ELR (cell line): ENCODE measurements at places on chromosomes 1 and 21.
A peak's percentile ranks its signal among the peaks of the same experiment; 100 is the strongest.

DNA sequence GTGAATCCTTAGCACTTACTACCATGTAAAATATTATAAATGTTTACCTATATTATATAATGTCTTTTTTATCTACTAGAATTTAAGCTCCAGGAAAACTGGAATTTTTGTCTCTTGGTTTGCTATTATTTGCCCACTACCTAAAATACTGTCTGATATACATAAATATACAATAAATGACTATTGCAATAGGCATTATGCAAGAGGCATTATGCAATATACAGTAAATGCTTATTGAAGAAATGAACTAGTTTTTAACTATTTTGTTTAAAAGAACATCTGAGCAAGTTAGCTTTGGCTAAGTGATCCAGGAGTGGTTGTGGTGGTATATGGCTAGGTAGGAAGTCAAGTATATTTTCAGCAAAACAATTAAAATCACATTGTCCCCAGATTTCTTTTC is 640.2 kb upstream of the PKN2 start:
- no peak for DNase-seq

DNA sequence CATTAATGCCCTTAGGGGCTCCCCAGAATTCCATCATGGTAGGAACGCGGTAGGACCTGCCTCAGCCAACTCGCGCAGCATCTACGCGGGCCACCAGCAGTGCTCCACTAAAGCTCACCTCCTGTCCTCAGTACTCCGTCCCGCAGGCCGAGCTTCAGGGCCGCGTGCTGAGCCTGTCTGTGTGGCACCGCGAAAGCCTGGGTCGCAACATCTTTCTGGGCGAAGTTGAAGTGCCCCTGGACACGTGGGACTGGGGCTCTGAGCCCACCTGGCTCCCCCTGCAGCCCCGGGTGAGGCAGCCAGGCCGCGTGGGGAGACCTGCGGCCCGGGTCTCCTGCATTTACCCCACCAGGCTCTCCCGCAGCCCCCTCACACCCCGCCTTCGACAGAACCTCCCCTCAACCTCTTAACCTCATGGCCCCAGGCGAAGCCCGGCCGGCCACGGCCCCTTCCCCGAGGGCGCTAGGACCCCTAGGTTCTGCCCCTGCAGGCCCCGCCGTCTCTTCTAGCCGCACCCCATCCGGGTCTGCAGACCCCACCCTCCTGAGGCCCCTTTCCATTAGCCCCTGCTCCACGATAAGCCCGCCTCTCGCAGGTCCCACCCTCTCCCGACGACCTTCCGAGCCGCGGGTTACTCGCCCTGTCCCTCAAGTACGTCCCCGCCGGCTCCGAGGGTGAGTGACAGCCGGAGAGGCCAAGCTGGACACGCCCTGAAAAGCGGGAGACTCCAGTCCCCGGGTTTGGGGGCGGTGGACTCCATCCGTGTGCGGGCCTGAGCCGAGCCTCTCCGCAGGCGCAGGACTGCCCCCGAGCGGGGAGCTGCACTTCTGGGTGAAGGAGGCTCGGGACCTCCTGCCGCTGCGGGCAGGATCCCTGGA is 9.1 kb downstream of the SYTL1 start:
- no peak for DNase-seq

DNA sequence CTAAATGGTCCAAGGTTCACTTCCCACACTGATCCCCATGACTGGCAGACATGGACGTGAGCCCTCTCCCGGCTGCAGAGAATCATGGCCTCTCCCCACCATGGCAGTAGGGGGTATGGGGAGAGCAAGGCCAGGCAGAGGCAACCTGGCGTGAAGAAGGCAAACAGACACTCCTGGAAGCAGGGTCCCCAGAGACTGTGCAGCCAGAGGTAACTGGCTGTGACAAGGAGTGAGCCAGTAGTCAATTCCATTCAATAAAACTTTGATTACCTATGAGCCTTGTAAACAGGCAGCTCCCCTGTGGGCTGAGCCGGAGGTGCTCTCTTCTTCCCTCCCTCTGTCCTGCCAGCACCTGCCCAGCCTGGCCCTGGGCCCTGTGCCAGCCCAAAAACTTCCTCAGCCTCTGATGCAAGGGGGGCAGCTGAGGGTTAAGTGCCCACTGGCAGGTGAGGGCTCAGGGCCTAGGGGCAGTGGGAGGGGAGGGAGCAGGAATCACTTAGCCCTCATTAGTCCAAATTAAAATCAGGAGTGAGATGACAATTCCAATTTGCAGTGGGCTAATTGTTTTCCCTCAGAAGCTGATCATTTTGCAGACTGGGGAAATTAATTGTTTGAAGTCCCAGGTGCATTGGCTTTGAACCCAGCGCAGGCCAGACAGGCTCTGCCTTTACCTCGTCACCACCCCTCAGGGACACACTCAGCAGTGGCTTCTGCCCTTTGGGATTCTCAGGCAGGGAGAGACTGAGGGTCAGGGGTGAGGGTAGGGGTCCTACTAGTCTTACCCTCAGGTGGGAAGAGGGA is 35.6 kb downstream of the LRRN2 start:
- no peak for DNase-seq

DNA sequence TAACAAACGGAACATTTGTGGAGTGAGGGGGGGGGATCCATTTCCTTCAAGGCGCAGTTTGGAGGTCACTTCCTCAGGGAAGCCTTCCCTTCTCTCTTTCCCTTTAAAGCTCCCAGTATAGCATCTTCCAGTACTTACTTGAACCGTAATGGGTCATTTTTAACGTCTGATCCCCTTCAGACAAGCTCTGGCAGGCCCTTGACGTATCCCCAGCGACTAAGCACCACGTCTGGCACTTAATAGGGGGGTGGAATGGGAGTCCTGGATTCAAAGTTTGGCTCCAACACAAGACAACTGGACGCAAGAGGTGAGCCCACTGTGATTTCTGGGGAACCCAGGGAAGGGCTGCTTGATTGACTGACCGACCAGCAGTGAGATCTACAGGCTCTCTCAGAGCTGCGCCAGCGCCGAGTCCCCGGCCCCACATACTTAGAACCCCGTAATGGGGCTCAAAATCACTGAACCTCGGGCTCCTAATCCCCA is 441 bp downstream of the YARS1 start:
- DNase-seq, result peak; percentile 47

GRCh38 chr1:117842408-117843170 is 86.8 kb downstream of the GDAP2 start:
- peak; percentile 35 for DNase-seq

- DNase-seq, result no peak
Measured at GRCh38 chr21:43965911-43966585, 46.1 kb upstream of the TRAPPC10 start.

- DNase-seq, result no peak
Measured at GRCh38 chr1:85569737-85570404, 10.7 kb upstream of the CCN1 start.

- DNase-seq, result no peak
Measured at GRCh38 chr1:180280617-180281016, 50.6 kb downstream of the LHX4 start.

DNA sequence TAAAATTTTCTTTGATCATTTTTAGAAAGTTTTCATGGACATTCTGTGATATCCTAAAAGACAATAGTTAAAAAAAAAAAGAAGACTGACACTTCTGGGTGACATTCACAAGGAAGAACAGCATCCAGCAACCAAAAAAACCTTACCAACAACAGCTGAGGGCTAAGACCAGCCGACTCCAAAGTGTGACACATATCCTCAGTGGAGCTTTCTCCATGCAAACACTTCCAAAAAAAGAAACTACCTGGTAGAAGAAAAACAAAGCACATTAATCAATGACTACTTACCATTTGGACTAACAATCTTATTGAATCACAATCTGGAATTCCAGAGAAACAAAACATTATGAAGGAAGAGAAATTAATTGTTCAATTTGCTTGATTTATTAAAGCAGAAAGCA is 88.2 kb downstream of the IARS2 start:
- DNase-seq, result no peak

DNA sequence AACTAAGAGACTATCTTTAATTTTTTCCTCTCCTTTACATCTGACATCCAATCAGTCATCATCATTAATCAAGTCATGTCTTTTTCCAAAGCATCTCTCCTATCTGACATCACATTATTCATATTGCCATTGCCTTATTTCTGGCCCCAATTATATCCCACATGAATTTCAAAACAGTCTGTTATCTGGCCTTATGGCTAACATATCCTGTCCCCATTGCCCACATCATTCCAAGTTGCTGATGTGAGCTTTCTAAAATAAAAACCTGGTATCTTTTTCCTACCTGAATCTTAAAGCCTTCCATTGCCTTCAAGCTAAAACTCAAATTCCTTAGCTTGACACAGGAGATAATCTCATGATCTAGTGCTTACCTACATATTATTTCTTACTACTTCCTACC is 283.9 kb downstream of the LRRC40 start:
- DNase-seq, result no peak

- peak; percentile 10 for DNase-seq
Measured at GRCh38 chr21:32886339-32886738, 114.8 kb upstream of the PAXBP1 start.

GRCh38 chr1:33255347-33256220 is 708 bp upstream of the ZNF362 start:
- peak; percentile 51 for DNase-seq

DNA sequence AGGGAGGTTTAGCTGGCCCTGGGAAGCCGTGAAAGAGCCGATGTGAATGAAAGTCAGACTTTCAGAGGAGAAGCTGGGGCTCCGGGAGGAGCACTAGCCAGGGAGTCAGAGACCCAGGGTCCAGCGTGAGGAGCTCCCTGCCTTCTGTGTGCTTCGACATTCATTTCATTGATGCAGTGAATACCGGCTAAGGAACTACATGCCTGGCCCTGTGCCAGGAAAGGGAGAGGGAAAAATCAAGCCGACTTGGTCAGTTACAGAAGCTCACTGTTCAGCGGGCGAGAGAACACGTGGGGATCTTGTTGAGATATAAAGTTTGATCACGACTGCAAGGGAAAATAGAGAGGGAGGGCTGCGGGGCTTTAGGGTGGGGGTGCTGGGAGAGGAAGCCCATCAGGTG is 76.7 kb upstream of the RUNX3 start:
- DNase-seq, result no peak

GRCh38 chr21:34771512-34772028 is 102.8 kb downstream of the CLIC6 start:
- DNase-seq, result peak; percentile 84

- no peak for DNase-seq
Measured at GRCh38 chr1:75426688-75427087, 184.2 kb downstream of the SLC44A5 start.

- DNase-seq, result no peak
Measured at GRCh38 chr1:21123287-21123948, 53.3 kb downstream of the EIF4G3 start.
